ENCODE measurements at places on chromosomes 1 and 21. TPM values are rescaled to one million over a fixed set of nuclear protein-coding genes. Genes with fewer than 3 reads are reported as not detected.

DNA sequence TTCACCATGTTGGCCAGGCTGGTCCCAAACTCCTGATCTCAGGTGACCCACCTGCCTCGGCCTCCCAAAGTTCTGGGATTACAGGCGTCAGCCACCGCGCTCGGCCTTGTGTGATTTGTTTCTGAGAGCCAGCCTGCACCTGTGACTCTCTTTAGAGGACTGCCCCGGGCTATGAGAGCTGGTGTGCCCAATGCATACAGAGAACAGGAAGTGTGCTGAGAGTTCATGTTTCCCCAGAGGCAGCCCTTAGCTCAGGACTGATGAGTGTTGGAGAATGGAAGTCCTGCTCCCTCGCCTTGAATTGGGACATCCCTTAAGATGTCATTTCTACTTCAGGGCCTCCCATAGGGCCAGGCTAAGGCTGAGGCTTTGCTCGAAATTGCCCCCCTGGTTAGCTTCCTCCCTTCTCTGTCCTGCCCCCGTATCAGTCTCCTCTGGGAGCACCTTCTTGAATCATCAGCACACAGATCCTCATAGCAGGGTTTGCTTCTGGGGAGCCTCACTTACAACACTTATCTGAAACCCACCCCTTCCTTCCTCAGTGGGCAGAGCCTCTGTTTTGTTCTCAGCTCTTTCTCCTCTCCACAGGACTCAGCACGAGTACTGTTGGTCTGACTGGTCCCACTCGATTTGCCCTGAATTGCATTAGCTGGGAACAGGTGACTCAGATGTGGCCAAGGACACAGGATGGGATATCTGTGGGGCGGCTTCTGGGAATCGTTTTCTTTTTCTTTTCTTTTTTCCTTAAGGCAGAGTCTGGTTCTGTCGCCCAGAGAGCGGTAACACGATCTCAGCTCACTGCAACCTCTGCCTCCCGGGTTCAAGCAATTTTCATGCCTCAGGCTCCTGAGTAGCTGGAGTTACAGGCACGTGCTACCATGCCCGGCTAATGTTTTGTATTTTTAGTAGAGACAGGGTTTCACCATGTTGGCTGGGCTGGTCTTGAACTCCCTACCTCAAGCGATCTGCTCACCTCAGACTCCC is 80.1 kb downstream of the UBIAD1 start:
- DNase-seq = no peak

Gene C1orf87
- not detected for total RNA-seq

DNA sequence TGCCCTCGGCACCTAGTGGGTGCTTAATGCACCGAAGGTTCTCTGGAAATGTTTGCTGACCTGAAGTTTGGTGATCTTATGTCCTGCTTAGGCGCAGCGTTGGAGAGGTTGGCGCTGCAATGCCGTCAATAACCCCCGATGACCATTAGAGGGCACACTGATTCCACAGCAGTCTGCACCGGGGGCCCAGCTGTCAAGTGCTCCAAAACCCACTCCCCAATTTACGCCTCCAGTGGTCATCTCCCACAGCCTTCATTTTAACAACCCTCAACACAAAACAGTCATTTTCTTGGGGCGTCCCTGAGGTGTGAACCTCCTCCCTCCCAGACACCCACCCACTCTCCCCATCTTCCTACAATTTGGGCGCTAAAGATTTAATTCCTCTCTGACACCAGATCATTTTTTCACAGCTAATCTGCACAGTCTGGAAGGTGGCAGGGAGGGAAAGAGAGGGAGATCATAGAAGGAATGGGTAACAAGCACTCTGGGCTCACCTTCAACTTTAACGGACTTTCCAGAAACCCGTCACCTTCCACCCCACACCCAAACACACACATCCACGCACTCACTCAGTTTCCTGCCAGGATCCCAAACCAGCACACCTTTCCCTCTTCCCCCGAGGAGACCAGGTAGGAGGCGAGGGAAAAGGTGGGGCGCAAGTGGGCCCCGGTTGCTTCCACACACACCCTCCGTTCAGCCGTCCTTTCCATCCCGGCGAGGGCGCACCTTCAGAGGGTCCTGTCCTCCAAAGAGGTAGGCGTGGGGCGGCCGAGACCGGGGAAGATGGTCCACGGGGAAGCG is 570 bp upstream of the NPR1 start:
- DNase-seq = peak; percentile 58

DNA sequence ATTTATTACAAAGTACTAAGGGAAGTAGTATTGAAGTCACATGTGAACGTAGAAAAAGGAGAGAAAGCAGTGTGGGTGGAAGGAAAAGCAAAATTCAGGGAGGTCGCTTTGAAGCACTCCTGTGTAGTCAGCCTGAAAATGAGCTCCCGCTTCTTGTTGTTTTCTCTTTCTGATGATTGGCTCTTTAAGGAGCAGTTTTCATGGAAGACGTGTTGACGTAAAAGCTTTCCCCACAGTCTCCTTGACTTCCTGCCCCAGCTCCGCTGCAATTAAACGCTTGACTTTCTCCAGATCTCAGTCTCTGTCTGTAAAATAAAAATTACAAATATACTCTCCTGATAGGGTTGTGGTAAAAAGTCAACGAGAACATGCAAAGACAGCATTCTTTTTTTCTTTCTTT is 661.5 kb upstream of the ZP4 start:
- no peak for DNase-seq

DNA sequence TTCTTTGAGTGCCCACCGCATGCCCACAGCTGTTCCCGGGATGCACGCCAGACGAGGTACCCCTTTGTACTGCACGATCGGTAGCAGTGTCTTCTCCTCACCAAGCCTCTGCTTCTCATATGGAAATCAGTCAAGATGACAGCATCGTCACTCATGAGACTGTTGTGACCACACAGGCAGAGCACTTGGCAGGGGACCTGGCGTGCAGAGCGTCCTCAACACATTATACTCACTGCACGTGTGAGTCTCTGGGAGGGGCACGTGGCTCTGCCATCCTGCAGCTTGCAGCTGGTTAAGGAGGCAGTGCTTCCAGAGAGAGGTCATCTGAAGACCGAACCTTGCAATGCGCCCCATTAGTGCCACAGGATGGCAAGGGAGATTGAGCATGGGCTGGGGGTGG is 266.8 kb downstream of the NPHP4 start:
- no peak for DNase-seq

DNA sequence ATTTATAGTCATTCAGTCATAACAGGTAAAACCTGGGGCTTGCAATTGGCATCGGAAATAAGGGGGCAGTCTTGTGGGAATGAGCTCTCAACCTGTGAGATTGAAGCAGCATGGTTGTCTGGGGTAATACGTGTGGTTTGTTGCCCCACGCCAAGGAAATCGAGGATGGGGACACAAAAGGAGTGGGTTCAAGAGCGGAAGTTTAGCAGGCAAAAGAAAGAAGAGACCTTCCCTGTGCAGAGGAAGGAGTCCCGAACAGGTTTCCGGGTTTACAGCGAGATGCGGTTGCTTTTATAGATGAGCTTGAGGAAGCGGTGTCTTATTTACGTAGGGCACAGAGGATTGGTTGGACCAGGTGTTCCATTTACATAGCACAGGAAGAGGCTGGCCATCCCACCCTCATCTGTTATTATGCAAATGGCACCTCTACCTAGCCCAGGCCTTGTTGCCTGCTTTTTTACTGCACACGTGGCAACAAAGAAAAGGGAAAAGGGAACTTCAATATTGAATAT is 37.3 kb downstream of the IFNAR1 start:
- no peak for DNase-seq

GRCh38 chr21:39384674-39385298 is 35.9 kb upstream of the HMGN1 start:
- DNase-seq = no peak

Gene WNT4
- not detected for total RNA-seq

- DNase-seq = no peak
Measured at GRCh38 chr21:29763674-29764073, 176.1 kb downstream of the GRIK1 start.

DNA sequence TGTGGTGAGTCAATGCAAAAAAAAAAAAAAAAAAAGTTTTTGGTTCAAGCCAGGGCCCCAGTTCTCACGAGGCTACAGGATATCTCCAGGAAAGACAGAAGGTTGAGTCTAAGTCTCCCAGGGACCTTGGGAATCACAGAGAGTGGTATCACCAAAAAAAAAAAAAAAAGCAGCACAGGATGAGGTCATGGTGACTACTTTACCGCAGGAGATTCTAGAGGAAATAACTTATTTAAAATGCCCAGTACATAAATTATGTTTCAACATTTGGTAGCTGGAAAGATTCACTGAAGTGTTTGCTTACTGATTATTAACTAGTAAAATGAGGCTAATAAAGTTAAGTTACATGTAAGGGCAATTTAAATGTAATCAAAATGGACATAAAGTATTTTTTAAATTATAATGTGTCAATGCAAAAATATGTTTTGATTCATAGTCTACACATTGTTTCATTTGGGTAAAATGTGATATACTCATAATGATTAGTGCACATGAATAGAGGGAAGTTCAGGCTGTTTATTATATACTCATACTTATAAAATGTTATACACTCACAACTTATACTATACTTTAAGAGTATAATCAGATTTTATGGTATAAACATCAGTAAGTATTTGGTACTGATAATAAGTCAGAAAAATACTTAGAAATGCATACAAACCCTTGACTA is 84.1 kb downstream of the PLPPR5 start:
- no peak for DNase-seq

DNA sequence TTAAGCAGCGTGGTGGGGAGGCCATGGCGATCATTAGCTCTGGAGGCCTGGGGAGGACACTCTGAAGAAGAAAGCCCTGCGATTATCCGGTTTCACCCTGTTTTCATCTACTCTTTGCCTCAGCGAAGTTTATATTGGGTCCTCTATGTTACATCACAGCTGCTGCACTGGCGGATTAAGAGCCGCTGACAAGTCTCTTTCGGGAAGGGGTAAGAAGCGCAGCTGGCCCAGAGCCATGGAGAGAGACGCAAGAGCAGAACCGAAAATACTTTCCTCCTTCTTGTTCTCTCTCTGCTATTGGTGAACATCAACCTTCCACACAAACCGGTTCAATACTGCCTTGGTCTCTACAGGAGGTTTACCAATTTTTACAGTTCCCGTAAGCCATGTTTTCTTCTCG is 291.5 kb downstream of the FAM72C start:
- DNase-seq = no peak

GRCh38 chr21:43332861-43333297 is 94.1 kb downstream of the SIK1 start:
- no peak for DNase-seq

Gene CENPF
- total RNA-seq = 0.60 TPM

DNA sequence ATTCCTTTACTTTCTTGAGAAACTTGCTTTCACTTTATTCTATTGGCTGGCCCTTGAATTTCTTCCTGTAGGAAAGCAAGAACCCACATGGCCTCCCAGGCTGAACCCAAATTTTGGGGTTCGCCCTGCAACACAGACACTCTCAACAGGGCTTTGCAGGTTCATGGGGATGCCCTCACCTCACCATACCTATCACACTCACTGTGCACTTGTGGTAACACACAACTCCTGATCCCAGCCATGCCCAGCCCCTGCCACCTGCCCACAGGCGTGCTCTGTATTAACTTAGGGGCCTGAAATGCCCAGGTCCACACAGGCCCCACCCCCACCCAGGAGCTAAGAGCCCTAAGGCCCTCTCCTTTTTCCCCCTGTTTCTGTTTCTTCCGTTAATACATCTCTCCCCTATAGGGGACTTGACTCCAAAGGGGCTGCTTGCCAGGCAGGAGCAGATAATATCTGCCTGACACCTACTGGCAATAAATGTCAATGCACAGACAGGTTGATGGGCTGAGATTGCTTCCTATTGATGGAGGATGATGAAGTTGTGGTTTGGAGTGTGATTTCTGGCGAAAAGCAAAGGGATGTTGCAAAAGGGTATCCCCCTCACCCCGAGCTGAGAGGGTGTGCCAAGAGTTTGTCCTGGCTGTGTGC is 171.5 kb downstream of the AJAP1 start:
- no peak for DNase-seq

Gene TOR1AIP2
- total RNA-seq = 40.8 TPM

GRCh38 chr1:58149271-58149812 is 397.2 kb downstream of the OMA1 start:
- no peak for DNase-seq

- DNase-seq = no peak
Measured at GRCh38 chr1:19762175-19762779, 37.4 kb downstream of the TMCO4 start.

GRCh38 chr1:38586993-38587646 is 272.5 kb downstream of the RRAGC start:
- DNase-seq = peak; percentile 37

DNA sequence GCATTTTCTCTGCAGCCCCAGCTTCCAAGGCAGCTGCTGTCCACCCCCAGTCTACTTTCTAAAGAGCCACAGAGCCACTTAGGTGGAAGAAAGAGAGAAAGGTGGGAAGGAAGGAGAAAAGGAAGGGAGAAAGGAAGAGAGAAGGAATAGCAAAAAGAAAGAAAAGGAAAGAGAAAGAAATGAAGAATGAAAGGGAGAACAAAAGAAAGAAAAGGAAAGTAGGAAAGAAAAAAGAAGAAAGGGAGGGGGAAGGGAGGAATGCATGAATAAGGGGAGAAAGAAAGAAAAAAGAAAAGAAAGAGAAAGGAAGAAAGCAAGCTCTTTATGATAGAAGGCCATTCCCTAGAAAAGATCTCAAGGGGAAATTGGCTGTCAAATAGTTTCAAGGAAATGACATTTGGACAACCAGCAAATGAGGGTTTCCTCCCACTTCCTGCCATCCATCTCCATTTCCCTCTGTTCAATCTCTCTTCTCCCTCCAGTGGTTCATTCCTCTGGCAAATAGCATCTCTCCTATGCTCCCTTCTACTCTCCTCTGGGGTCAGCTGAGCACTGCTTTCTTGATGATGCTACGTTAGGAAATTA is 3.4 kb upstream of the CSF1 start:
- DNase-seq = no peak

GRCh38 chr1:173333581-173333980 is 126.5 kb upstream of the TNFSF4 start:
- DNase-seq = no peak

Gene LCE6A
- total RNA-seq = not detected

All from left cardiac atrium (tissue), 4 donors.